ENCODE measurements at places on chromosomes 6 and 20.

DNA sequence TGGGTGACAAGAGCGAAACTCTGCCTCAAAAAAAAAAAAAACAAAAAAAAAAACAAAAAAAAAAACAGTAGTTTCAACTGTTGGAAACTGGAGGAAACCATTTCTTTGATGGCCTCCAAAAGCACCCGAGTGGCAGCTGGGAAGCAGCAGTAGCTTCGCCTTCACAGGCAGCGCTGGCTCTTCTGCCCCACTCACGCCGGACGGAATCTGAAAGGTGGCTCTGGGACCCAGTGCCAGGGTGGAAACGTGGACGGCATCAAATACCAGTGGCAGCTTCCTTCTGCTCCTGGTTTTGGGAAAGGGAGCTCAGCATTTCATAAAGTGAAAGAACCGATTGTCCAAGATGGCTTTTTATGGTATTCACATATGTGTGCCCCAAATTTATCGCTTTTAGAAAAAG, 159.4 kb downstream of the SMOC2 start:
- DNase-seq = no peak

GRCh38 chr20:43681991-43682410, 15.1 kb downstream of the MYBL2 start:
- DNase-seq = no peak

GRCh38 chr6:389622-390021, 1.9 kb upstream of the IRF4 start:
- DNase-seq = no peak

GRCh38 chr6:98146656-98147055, 687.7 kb upstream of the POU3F2 start:
- DNase-seq = no peak

GRCh38 chr6:116291701-116292396, 12.1 kb upstream of the TSPYL1 start:
- no peak for DNase-seq

DNA sequence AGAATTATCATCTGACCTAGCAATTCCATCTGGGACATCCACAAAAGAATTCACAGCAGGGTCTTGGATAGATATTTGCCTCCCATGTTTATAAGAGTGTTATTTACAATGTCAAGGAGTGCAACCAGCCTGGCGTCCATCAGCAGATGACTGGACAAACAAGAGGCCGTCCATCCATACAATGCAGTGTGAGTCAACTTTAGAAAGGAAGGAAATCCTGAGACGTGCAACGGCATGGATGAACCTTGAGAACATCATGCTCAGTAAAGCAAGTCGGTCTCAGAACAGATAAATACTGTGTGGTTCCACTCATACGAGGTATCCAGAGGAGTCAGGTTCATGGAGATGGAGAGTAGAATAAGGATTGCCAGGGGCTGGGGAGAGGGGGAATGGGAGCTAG, 46.4 kb downstream of the FOXF2 start:
- DNase-seq = no peak

DNA sequence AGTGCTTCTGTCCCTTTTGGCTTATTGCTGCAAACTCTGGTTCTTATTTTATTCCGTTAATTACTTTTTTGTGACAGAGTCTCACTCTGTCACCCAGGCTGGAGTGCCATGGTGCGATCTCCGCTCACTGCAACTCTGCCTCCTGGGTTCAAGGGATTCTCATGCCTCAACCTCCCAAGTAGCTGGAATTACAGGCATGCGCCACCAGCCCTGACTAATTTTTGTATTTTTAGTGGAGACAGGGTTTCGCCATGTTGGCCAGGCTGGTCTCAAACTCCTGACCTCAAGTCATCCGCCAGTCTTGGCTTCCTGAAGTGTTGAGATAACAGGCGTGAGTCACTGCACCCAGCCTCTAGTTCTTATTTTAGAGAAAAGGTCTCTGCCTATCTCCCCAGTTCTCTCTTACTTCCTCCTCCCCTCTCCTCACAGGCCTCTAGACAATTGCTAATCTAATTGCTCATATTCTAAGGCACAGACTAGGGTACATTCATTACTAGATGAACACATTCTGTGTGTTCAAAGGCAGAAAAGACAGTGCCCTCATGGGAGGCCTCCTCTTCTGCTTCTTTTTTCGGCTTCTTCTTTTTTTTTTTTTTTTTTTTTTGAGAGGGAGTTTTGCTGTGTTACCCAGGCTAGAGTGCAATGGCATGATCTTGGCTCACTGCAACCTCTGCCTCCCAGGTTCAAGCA, 27.0 kb downstream of the EDEM2 start:
- no peak for DNase-seq

DNA sequence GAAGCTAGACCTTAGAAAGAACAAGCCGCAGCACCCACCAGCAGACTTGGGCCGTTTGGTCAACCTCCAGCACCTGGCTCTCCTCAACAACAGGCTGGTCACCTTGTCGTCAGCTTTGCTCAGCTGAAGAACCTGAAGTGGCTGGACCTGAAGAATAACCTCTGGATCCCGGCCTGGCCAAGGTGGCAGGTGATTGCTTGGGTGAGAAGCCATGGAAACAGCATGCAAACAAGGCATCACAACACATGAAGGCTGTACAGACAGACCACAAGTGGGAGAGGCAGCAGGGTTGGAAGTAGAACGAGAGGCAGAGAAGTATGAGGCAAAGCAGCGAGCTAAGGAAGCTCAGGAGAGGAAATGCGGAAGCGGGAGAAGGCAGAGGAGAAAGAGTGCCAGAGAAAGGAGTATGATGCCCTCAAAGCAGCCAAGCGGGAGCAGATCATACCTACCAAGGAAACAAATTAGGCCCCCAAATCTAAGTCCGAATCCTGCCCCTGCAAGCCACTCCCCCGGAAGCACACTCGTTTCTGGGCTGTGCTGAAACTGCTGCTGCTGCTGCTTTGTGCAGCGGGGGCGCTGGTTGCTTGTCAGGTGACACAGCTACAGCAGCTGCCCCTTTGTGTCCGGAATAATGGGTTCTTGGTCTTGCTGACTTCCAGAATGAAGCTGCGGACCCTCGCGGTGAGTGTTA, 121.6 kb upstream of the LGSN start:
- DNase-seq = no peak

DNA sequence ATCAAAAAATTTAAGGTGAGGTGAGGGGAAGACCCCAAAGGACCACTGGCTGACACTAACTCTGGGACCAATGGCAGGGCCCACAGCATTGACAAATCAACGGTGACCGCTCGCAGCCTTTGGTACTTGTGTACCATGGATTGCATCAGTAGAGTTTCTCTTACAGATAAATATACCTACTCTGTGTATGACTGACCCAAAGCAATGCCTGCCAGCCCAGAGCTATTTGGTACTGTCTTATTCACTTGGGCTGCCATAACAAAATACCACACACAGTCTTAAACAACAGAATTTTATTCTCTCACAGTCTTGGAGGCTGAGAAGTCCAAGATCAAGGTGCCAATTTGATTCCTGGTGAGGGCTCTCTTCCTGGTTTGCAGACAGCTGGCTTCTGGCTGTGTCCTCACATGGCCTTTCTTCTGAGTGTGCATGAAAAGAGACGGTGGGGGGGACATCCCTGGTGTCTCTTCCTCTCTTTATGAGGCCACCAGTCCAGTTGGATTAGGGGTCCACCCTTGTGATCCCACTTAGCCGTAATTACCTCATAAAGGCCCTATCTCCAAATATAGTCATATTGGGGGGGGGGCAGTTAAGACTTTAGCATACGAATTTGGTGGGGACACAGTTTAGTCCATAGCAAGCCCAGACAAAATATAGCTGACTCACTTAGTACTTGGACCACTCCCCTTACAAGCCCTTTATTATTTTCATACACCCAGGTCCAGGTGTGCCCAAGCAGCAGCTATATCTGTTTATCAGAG, 336.3 kb downstream of the CD83 start:
- DNase-seq = no peak

GRCh38 chr6:47126647-47127391, 84.7 kb upstream of the ADGRF1 start:
- no peak for DNase-seq

DNA sequence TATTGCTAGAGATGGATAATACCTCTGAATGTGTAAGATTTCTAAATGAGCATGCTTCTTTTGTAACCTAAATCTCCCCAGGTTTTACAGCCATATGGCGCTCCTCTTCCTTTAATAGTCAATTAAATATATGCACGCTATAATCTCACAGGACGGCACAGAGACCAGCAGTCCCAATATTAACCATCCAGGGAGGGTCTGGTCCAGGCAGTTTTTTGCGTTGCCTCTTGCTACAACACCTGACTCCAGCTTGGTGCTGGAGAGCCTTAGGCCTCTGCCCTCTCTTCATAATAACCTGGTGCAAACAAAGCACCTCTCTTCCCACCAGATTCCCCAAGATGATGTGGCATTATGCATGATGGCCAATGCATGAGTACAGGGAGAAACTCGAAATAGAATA, 183.4 kb downstream of the LY86 start:
- no peak for DNase-seq

GRCh38 chr20:4176187-4176586, 160.8 kb upstream of the RNF24 start:
- DNase-seq = no peak

DNA sequence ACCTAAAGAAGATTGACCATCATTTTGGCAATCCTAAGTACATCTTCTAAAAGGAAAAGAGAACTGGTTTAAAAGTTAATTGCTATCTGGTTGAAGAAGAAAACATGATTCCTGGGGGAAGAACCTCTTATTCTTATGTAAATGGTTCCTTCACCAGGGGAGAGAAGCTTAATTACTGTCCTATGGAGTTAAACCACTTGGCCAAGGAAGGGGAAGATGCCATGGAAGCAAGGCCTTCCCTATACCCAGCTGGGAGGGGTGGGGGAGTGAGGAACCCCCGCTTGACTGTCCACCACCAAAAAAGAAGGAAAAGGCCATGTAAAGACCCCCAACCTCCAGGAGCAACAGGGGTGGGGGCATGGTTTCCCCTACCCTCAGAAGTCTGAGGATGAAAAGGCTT, 962.1 kb downstream of the GRIK2 start:
- DNase-seq = no peak

GRCh38 chr6:119493980-119494379, 144.4 kb upstream of the MAN1A1 start:
- DNase-seq = no peak

- DNase-seq = no peak
Observed at GRCh38 chr6:150981669-150982068, 116.2 kb downstream of the MTHFD1L start.

DNA sequence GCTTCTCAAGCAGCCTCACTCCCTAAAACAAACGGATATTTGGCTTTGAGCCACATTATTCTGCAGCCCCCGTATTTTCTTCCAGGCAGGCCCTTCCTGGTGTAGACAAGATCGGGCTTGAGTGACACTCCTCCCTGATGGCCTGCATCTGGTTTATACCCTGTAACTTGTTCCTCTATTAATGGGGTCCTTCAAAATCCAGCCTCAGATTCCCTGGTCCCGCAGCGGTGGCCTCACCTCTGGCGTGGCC, 375 bp upstream of the TMEM14C start:
- no peak for DNase-seq

DNA sequence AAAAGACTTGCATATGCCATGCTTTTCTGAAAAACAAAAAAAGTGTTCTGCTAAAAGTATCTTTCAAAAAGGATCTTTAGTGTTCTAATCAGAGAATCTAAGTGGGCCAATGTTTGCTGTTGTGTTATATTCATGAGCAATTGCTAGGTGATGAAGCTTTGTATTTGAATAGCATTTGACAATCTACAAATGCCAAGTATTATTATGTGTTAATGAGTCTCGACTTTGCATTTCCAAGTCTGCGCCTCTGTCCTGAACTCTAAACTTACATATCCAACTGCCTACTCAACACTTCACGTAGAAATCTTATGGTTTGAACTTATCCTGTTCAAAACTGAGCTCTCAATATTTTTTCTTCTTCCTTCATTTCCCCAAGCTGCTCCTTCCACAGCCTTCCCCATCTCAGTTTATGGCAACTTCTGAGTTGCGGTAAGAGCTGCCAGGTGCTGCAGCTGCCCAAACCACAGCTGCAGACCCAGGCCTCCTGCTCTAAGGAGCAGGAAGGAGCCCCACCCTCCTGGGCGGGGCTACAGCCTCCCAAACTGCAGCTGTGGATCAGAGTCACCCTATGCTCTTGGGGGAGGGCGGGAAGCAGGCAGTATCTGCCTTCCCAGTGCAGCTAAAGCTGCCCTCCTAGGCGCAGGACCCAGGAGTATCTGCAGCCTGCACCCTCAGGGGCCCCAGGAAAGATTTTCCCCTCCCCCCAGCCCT, 16.7 kb upstream of the MAK start:
- no peak for DNase-seq

GRCh38 chr6:32163559-32164258, 686 bp upstream of the EGFL8 start:
- DNase-seq = no peak

- no peak for DNase-seq
Observed at GRCh38 chr20:32480371-32481241, 104.5 kb downstream of the NOL4L start.

GRCh38 chr6:152701863-152702401, 4.2 kb downstream of the MYCT1 start:
- DNase-seq = no peak

DNA sequence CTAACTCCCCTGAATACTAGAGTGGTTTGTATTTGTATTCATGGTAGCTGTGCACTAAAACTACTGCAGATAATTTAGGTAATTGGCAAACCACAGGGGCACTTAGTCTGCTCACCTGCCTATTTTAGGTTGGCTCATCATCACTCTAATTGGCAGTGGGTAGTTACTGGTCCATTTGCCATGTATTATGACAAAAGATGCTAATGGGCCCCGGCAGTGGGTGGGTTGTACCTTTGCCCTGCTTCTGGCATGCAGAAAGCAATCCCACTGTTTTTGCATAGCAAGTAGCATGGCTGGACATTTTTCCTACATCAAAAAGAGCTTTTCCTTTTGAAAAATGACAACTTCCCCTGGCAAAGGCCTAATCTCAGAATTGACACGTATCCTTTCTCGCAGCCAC, 741.4 kb upstream of the MAP3K7 start:
- DNase-seq = no peak

GRCh38 chr6:125746731-125747588, 2.5 kb upstream of the HEY2 start:
- no peak for DNase-seq

- DNase-seq = no peak
Observed at GRCh38 chr6:31065556-31065955, 46.8 kb downstream of the C6orf15 start.

- no peak for DNase-seq
Observed at GRCh38 chr6:79403563-79403962, 133.7 kb downstream of the LCA5 start.

DNA sequence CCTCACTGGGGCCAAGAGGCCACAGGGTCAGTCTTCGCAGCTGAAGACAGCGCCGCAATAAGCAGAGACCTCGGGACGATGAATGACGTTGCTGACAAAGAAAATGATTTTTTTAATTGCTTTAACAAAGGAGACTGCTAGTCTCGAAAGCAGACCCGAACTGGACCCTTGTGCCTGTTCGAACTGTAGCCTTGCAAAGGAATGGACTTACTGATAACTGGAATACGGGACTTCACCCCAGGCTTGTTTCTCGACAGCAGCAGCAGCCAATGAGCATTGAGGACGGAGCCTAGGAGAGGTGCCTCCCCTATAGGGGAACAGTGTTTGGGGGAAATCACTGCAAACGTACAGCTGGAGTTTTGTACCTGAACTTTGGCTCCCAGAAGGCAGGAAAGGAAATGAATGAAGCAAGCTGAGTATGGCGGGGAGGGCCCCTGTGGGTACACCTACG, 1.3 kb upstream of the TAF4 start:
- DNase-seq = no peak

Measured in GOT3 (cell line).